Sigmoid colon (tissue), 7 donors: ENCODE measurements at places on chromosomes 1 and 21. TPM values are rescaled to one million over a fixed set of nuclear protein-coding genes. Genes with fewer than 3 reads are reported as not detected.

The CD1B gene
- not detected for total RNA-seq

DNA sequence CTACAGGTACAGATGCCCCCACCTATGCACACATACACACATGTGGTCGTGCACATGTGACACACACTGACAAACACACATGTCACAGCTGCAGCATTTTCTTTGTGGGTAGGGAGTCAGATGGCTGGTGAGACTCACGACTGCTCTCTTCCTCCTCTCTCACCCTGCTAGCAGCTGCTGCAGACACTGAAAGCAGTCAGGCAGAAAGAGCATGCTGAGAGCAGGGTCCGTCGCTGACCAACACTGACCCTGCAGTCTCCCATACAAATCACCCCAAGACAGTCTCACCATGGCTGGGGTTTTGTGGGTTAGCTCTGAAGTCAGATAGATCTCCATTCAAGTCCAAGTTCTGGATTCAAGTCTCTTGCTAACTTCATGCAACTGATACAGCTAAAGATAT lies 188.3 kb downstream of the ASTN1 start:
- H3K36me3 ChIP-seq = no peaks in the 10 kb centered on the region
- H3K27ac ChIP-seq = no peak overlapping the region
- H3K27me3 ChIP-seq = no peaks in the 10 kb centered on the region
- H3K4me3 ChIP-seq = no peak overlapping the region
- DNase-seq = no peak

DNA sequence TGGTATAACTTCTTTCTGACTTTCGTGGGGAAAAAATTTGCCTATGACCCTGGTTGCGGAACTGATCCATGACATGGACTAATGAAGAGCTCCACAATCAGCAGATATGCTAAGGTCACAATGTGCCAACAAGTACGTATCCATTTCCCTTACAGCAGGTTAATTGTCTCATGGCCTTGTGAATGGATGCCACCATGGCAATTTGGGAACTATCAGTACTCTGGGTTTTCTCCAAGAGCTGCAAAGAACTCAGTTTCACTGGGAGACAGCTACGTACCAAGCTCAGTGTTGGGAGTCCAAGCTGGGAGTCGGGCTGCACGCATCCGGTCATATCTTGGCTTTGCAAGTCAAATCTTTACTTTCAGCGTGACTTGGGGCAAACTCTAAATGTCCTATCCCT lies 64.8 kb downstream of the TIAM1 start:
- H3K4me1 ChIP-seq = no peaks in the 10 kb centered on the region
- H3K27me3 ChIP-seq = no peaks in the 10 kb centered on the region
- no peak overlapping the region for H3K27ac ChIP-seq
- no peak for DNase-seq
- H3K36me3 ChIP-seq = no peaks in the 10 kb centered on the region

- H3K27me3 ChIP-seq = peaks cover 30% of the 10 kb centered on the region
- H3K27ac ChIP-seq = no peak overlapping the region
- no peaks in the 10 kb centered on the region for H3K36me3 ChIP-seq
These were observed 9.8 kb downstream of the UBASH3A start for GRCh38 chr21:42413500-42413899.

The VWA1 gene
- 107 TPM for total RNA-seq

DNA sequence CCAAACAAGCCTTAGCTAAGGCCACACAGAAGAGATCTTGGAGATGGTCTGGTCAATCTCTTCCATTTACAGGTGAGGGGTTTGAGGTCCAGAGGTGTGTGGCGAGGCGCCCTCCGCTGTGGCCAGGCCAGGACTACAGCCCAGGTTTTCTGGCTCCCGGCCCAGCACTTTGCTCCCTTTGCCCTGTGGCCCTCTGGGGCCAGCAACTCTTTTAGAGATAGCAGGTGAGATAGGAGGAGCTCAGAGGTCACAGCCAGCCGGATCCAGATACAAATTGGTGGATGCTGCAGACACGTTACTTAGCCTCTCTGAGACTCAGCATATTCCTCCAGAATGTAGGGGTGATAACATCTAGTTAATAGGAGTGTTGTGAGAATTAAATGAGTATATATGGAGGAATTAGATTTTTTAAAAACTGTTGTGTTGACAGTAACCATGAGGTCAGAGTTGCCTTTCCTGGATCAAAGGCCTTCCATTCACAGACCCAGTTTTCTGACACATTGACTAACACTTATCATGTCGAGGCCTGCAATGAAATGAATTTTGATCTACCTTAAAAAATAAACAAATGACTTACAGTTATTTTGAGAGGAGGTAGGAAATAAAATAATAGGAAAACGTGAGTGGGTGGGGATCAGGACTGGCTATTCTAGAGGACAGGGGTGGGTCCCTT lies 16.6 kb downstream of the TEX35 start:
- no peaks in the 10 kb centered on the region for H3K36me3 ChIP-seq
- H3K27ac ChIP-seq = no peak overlapping the region
- no peak overlapping the region for H3K4me3 ChIP-seq
- peak; percentile 44 for DNase-seq

DNA sequence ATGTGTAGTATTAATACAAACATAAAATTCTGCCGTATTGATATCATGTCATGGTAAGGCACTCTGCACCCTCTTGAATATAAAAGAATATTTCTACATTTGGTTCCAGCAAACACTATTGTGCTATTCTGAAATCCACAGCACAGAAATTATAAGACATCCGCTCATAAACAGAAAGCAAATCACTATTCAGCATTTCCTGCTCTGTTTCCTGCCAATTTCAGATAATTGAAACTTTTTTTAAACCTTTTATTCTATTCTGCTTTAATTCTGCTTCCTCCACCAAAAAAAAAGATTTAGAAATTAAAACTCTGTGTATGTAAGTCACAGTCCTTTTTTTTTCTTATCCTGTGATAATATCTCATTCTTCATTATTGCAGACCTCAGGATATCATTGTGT lies 39.6 kb upstream of the PLEKHO1 start:
- H3K27ac ChIP-seq = peak overlapping the region; percentile 0
- H3K4me3 ChIP-seq = no peak overlapping the region
- H3K36me3 ChIP-seq = no peaks in the 10 kb centered on the region
- H3K4me1 ChIP-seq = no peaks in the 10 kb centered on the region
- H3K27me3 ChIP-seq = no peaks in the 10 kb centered on the region

The SPRR2F gene
- total RNA-seq = not detected

The UMODL1 gene
- not detected for total RNA-seq

GRCh38 chr1:156106624-156107488 lies 7.7 kb upstream of the LMNA start:
- H3K27ac ChIP-seq = peak overlapping the region; percentile 97
- no peaks in the 10 kb centered on the region for H3K27me3 ChIP-seq
- H3K4me3 ChIP-seq = peak overlapping the region; percentile 46
- H3K36me3 ChIP-seq = no peaks in the 10 kb centered on the region
- peak; percentile 67 for DNase-seq

The RBM11 gene
- 0.28 TPM for total RNA-seq

GRCh38 chr1:224565611-224566406 lies 50.3 kb upstream of the CNIH3 start:
- no peaks in the 10 kb centered on the region for H3K4me1 ChIP-seq
- H3K4me3 ChIP-seq = no peak overlapping the region
- no peaks in the 10 kb centered on the region for H3K27me3 ChIP-seq
- DNase-seq = no peak

GRCh38 chr1:50959303-50959912 lies 659 bp downstream of the FAF1 start:
- H3K4me3 ChIP-seq = peak overlapping the region; percentile 69
- no peaks in the 10 kb centered on the region for H3K36me3 ChIP-seq
- H3K27ac ChIP-seq = peak overlapping the region; percentile 88
- peaks cover 20% of the 10 kb centered on the region for H3K4me1 ChIP-seq

The RAB7B gene
- total RNA-seq = 0.27 TPM

- no peaks in the 10 kb centered on the region for H3K36me3 ChIP-seq
- no peak overlapping the region for H3K27ac ChIP-seq
- peaks cover 14% of the 10 kb centered on the region for H3K4me1 ChIP-seq
- no peak overlapping the region for H3K4me3 ChIP-seq
These were observed 4.8 kb upstream of the RCSD1 start for GRCh38 chr1:167625040-167625823.

The FOXE3 gene
- not detected for total RNA-seq

GRCh38 chr1:7962014-7962335 lies 464 bp downstream of the PARK7 start:
- H3K36me3 ChIP-seq = peaks cover 40% of the 10 kb centered on the region
- H3K4me1 ChIP-seq = peaks cover 37% of the 10 kb centered on the region
- H3K4me3 ChIP-seq = peak overlapping the region; percentile 84
- peak overlapping the region; percentile 96 for H3K27ac ChIP-seq
- H3K27me3 ChIP-seq = no peaks in the 10 kb centered on the region

The SLC27A3 gene
- 19.7 TPM for total RNA-seq

DNA sequence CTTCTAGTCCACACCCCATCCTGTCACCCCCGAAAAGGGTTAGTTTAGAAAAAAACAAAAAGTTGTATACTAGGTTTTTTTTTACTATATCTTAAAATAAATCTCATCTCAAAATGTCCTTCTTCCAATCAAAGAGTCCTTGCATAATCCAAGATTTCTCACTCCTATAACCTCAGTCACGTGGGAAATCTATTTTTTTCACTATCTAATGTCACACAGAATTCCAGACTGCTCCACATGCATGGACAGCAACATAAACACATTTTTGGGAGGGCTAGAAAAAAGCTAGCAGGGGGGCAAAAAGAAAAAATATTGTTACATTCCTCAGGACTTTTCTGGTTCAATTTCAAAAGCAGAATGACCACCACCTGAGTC lies 39.3 kb downstream of the TGFBR3 start:
- DNase-seq = no peak
- H3K27me3 ChIP-seq = no peaks in the 10 kb centered on the region
- H3K27ac ChIP-seq = peak overlapping the region; percentile 77
- H3K36me3 ChIP-seq = no peaks in the 10 kb centered on the region
